Activated T-cell treated with anti-CD3 and anti-CD28 coated beads, Interleukin-2, amount 50 U/mL, for 4 hours (primary cell): ENCODE measurements at places on chromosomes 4 and X.

- no peak for DNase-seq
Observed at GRCh38 chrX:101619364-101619763, 1.6 kb upstream of the ARMCX6 start.

DNA sequence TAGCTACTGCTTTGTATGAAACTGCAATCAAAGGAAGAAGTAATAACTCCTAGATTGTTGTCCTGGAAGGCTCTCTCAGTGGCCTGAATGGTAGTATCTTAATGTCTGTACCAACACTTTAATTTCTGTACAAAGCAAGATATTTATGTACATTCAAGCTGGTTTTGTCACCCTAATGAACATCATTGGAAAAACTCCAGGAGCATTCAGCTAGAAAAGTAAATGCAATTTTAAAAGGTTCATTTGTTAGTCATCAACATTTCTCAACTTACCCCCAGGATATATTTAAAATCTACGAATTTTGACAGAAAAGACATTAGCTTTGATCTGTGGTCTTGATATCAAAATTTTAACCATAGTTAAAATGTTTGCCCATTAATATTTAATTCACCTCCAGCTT is 80.0 kb upstream of the FGF13 start:
- DNase-seq = no peak

GRCh38 chr4:112321776-112322684 is 24.9 kb downstream of the ALPK1 start:
- DNase-seq = peak; percentile 81

DNA sequence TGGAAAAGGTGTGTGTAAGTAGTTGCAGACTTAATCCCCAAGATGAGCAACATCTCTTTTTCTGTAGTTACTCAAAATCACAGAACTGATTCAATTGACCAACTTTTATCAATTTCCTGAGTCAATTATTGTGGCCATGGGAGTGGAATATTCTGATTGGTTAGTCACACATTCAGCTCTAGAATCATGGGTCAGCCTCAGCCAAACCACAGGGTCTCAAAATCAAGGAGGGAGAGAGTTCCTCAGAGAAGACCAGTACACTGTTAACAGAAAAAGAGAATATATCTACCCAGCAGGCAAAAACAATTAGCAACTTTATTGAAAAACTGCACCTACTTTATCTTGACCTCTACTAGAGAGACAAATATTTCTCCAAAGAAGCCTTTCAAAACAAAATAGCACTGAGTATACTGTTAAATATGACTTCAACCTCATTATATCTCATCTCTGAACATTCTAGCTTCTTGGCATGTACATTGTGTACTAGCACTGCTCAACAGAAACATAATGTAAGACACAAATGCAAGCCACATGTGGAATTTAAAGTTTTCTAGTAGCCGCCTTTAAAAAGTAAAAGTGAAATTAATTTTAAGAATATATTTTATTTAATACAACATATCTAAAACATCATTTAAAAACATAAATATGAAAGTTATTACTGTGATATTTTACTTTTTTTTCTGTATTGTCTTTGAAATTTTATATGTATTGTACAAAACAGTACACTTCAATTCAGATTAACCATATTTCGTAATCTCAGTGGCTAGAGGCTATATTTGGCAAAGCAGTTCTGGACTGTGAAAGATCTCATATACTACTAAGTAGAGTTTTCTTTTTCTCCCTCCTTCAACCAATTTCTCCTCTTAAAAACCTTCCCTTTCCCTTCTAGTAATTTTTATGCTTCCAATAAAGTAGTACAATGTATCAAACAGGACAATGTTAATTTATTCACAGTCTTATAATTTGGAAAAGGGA is 11.8 kb upstream of the LCORL start:
- no peak for DNase-seq

- DNase-seq = no peak
Observed at GRCh38 chr4:14241574-14241973, 614.0 kb upstream of the BOD1L1 start.

DNA sequence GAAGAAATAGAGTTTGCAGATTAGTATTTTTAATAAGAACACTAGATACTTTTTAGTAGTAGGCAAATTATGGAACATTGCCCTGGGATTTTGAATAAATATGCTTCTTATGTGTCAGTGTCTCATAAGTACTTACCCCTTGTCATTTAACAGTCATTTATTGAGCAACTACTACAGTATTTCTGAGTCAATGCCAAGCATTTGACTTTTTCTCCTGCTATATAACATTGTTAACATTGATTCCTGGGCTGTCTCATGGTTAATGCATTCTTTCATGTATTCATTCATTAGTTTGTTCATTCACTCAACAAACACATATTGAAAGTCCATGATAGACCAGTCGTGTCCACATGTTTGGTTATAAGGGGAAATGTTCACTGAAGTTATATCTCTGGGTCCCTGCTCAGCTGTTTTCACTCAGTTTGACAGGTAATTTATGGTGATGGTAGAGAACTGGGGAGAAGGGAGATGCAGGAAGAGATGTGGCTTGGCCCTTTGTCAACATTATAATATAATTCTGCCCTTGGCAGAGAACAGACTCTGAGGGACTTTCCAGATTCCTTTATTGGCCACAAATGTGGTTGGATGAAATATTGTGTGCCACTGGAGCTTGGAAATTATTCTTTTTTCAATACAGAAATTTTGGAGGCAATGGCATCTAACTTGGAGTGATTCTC is 49.8 kb downstream of the OSTC start:
- no peak for DNase-seq
